Type B pancreatic cell (in vitro differentiated cells): ENCODE measurements at places on chromosomes 5 and 9.
A peak's percentile ranks its signal among the peaks of the same experiment; 100 is the strongest.

- DNase-seq = no peak
These were observed 23.8 kb upstream of the TRPM3 start for GRCh38 chr9:71145179-71145578.

DNA sequence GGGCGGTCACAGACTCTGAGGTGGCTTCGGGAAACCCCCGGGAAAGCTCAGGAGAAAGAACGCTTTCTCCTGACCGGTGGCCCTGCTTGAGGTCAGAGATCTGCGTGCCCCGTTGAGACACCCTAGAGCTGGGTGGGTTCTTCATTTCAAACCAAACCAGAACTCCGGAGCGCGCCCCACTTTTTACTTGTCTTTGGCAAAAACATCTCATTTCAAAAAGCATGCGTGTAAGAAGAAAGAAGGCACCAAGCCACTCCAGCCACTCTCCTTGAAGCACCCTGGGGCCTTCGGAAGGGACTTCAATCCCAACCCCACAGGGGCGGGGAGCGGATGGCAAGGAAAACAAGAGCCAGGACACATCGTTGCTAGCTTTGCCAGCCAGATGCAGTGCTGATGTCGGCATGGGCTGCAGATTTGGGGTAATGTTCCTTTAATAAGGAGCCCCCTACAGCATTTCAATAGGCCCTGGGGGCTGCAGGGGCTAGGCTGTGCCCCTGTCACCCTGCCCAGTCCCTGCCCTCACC lies 171.7 kb downstream of the ERCC6L2 start:
- no peak for DNase-seq

DNA sequence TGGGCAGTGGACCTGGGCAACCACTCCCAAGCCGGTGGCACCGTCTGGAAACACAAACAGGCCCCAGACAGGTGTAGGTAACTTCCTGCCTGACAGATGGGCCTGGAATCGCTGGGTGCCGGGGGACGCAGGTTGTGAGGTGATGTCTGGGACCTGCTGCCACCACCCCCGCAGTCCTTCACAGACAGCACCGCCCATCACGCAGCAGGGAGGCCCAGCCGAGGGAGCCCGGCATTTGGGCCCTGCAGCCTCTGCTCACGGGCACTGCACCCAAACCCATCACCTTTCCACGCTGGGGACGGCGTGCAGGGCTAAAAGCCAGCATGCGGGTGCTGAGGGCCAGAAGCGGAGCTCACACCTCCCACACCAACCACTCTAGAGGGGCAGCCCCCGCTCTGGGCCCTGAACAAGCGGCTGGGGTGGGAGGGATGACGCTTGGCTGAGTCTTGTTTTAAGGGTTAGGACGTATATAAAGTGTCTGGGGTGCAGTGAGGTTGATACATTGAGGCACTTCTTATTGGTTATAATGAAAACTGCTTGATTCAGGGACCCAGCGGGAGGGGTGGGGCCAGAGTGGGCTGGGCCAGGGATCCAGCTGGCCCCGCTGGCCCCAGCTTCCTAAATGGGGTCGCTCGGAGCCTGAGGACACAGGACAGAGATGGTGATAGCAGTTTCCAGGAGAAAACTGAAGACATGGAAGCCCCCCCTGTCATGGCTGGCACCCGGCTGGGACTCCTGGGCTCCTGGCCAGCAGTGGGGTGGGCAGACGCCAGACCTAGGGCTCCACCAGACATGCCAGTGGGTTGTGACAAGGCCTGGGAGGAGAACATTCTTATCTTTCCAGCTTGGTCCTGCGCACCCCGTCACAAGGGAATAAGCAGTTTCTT lies 11.3 kb downstream of the MYMK start:
- DNase-seq = no peak

DNA sequence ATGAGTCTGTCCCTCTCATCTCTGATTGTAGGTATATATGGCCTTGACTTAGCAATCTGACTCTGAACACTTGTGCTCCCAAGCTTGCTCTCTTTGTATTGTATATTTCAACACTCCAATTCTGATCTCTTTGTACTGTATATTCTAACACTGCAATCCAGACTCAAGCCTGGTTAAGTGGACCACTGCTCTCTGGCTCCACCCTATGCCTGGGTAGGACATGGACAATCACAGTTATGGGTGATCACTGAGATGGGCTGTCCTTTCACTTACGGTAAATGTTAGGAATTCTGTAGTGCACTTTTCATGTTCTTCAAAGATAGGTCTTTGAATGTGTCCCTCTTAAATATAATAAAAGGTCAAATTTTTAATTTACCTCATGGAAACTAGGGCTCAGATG lies 165.1 kb downstream of the TLR4 start:
- no peak for DNase-seq

- no peak for DNase-seq
These were observed 3.3 kb downstream of the MAT2B start for GRCh38 chr5:163508753-163509152.

DNA sequence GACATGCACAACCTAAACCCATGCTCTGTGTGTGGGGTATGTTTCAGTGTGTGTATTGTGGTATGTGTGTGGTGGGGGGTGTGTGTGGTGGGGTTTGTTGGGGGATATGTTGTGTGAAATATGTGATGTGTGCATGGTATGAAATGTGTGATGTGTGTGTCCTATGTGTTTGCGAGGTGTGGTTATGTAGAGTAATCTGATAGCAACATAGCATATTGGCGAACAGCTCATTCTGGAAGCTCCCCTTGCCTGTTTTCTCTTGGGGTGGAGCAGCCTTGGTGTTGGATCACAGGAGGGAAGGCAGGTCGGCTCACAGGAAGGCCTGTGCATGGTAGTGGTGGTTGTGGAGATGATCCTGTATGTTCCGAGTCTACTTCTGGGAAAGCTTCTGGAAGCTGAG lies 35.4 kb upstream of the PHF2 start:
- no peak for DNase-seq

DNA sequence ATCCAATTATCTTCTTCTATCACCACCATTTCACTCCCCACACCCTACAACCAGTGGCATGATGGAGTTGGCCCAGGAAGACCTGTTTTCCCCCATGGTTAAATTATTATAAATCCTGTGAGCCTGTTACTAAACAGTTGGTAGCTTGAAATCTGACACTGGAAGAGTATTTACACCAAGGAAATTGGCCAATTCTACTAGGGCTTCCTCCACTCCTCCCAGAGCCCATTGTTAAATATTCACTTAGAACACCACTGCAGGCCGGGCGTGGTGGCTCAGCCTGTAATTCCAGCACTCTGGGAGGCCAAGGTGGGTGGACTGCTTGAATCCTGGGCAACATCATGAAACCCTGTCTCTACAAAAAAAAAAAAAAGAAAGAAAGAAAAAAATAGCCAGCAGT lies 32.4 kb upstream of the CKS2 start:
- no peak for DNase-seq

DNA sequence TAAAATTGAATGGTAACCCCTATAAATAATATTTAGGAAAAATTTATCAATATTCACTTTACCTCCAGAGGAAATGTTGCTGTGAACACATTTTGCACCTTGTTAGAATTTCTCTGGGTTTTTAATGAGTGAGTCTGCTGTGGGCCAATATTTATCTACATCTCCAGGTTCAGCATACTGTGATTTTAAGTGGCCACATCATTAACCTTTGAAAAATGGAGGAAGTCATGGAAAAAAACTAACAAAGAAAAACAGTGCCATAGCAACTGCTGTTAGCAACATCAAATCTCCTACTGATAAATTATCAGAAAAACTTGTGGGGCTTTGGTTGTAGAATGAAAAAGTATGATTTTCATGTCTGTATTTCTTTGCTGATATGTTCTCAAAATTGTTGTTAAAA lies 55.0 kb downstream of the CD180 start:
- no peak for DNase-seq

GRCh38 chr9:132141344-132141947 lies 20.4 kb upstream of the NTNG2 start:
- DNase-seq = no peak

DNA sequence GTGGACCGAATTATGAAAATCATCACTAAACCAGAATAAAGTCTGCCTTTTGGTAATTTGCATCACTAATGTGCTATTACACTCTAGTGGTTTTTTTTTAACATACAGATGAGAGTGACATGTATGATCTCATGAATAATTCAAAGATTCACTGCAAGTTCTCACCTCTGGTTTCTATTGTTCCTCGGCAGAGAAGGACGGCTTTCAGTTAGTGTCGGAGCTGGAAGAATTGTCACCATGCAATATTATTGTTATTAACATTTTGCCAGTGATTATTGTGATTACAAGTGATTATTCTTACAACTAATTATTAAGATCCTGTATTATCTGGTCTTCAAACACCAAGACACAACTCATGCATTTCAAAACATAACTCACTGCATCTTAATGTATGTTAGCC lies 366.6 kb upstream of the RPS23 start:
- no peak for DNase-seq

GRCh38 chr9:86714999-86715398 lies 232.3 kb downstream of the GAS1 start:
- DNase-seq = no peak

GRCh38 chr9:136720898-136721338 lies 8.5 kb downstream of the DIPK1B start:
- no peak for DNase-seq

- DNase-seq = no peak
These were observed 139.7 kb downstream of the SEC61B start for GRCh38 chr9:99361817-99362216.

DNA sequence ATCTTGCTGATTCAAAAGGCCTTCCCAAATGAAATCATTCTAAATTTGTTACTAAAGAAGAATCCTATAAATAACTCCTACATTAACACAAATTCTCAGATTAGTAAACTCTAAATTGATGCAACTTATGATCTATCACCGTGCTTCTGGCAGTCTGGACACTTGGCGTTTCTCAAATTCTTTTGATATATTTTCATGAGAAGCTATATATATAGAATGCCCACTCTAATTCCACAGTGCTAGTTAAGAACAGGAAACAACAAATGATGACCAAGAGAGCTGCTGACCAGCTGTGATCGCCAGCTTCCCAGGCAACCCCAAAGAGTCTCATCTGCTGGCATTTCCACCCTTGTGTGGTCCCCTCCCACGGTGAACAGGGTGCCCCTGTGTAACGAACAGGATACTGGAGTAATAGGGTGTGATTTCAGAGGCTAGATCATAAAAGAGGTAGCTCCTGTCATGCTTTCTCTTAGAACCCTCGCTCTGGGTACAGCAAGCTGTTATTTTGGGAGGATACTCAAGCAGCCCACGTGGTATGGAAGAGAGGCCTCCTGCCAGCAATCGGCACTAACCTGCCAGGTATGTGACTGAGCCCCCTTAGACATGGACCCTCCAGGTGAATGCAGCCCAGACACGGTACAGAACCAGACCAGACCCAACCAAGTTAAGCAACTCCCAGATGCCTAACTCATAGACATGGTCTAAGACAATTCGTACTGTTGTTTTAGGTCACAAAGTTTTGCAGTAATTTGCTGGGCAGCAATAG lies 64.7 kb downstream of the CDC14B start:
- no peak for DNase-seq

GRCh38 chr9:93894691-93895079 lies 60.5 kb downstream of the BARX1 start:
- peak; percentile 56 for DNase-seq

GRCh38 chr5:111083323-111083722 lies 8.8 kb upstream of the WDR36 start:
- no peak for DNase-seq

GRCh38 chr9:121700832-121701419 lies 49.5 kb downstream of the DAB2IP start:
- no peak for DNase-seq

- no peak for DNase-seq
These were observed 102.1 kb downstream of the LHFPL2 start for GRCh38 chr5:78546276-78546996.
